ENCODE measurements at places on chromosomes 3 and 15. TPM values are rescaled to one million over a fixed set of nuclear protein-coding genes. Genes with fewer than 3 reads are reported as not detected.

Gene CNBP
- 385 TPM for total RNA-seq

Gene TRIM42
- not detected for total RNA-seq

Gene KY
- 0.20 TPM for total RNA-seq

Gene MESP1
- total RNA-seq: 6.8 TPM

All from A549 treated with Hydrocortisone at 1 μM for 4 hours (cell line).